ENCODE measurements at places on chromosomes 2 and 18.

DNA sequence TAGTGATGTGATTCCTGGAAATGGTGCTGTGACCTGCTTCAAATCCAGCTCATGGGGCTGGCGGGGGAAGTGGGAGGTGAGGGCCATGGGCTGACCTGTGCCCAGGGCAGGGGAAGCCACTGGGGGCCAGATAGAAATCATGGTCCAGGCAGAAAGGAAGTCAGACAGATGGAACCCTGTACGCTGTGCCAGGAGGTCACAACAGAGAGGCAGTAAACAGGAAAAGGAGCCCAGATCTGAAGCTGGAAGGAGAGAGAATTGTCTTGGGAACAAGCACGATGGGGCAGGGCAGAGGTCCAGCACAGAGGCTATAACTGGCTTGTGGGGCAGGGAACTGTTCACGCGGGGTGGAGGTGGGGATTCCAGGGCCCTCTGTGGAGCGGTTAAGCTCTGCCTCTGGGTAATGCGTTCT is 76.0 kb downstream of the RNF144A start:
- DNase-seq = no peak

DNA sequence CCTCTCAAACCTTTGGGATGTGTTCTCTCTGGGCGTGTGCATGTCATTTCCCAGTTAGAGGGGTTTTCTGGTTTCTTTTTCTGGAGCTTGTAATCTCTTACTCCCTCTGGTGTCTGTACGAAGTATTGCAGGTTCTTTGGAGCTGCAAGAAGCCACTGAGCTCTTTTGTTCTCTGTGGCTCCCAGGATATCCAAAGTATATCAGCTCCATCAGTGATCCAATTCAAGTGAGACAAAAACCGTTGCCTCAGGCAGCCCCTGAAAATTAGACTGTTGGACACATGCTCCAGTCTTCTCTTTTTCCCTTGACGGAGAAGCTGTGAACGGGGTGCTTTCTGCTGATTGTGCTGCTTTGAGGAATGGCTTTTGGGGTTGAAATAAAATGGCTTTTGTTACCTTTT is 59.0 kb upstream of the LDLRAD4 start:
- DNase-seq = peak; percentile 53

GRCh38 chr2:230520875-230521155 is 104.8 kb downstream of the SP100 start:
- DNase-seq = no peak

DNA sequence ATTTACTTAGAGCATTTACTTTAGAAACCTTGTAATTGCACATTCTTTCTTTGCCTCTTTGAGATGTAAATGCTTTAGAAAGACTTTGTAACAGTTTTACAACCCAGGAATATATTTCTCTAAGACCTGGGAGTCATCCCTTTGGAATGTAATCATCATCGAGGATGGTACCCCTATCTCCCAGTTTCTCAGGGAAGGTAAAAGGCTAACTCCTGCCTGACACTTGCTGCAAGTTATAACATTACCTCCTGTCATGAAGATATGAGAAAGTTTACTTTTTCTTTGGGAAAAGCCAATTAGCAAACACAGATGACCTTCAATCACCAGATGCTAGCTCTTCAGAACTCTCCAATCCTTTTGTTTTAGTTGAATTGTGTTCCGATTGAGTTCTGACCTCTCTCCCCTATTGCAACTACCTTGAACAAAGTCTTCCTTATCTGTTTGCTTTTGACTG is 420.3 kb upstream of the FSIP2 start:
- no peak for DNase-seq

- no peak for DNase-seq
These were observed 263.8 kb downstream of the MEIS1 start for GRCh38 chr2:66698576-66699239.

DNA sequence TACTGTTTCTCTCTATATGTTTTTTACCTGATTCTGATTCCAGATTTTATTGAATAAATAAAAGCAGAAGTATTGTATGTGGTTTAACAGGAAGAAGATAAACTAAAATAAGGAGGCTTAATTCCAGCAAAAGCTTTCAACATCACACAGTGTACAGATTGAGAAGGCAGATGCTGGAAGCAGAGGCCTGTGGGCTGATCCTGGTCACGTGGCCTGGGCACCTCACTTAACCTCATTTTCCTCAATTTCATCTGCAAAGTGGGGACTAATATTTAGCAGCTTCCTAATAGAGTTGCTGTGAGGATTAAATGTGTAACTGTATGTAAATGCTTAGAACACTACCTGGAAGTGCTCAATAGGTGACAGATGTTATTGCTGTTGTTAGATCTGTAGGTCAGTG is 58.0 kb downstream of the CDCA7 start:
- no peak for DNase-seq

- DNase-seq = no peak
These were observed 2.4 kb downstream of the CTIF start for GRCh38 chr18:48541026-48541746.

DNA sequence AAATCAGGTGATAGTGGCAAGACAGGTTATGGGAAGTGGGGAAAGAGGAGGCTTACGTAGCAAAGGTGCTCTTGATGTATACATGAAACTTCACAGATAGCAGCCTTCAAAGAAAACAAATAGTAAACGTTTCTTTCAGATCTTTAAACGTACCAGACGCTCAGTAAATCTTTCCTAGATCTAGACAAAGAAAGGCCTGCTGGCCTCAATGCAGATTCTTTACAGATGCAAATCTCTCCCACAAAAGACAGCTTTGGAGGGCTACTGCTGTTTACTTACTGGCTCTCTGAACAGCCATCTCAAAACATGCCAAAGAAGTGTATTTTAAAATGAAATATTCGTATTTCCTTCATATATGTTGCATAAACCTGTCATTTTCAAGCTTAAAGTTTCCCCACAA is 1279.9 kb upstream of the NRXN1 start:
- no peak for DNase-seq

DNA sequence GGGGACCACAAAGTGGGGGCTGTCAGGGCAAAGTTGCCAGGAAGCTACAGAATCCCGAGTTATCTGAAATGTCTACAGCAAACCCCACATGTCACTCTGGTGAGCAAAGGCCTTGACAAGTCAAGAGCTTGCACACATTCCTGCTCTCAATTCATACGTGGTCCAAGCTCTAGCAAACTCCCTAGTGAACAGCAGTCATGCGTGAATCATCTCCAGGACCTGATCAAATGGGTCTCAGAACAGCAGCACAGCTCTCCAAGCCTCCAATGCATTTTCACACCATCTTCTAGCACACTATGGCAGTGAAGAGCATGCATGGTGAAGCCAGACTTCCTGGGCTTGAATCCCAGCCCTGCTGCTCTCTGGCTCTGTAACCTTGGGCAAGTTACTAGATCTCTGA is 68.5 kb downstream of the MYO5B start:
- DNase-seq = no peak

DNA sequence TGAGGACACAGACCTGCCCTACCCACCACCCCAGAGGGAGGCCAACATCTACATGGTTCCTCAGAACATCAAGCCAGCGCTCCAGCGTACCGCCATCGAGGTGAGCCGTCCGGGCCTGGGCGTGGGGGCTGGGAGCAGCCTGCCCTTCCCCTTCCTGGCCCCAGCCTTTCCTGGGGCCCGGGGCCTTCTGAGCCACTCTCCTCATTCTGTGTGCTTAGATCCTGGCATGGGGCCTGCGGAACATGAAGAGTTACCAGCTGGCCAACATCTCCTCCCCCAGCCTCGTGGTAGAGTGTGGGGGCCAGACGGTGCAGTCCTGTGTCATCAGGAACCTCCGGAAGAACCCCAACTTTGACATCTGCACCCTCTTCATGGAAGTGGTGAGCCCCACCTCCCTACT is 157.9 kb downstream of the DYSF start:
- no peak for DNase-seq

- DNase-seq = no peak
These were observed 618 bp upstream of the LYPD1 start for GRCh38 chr2:132670496-132671150.

DNA sequence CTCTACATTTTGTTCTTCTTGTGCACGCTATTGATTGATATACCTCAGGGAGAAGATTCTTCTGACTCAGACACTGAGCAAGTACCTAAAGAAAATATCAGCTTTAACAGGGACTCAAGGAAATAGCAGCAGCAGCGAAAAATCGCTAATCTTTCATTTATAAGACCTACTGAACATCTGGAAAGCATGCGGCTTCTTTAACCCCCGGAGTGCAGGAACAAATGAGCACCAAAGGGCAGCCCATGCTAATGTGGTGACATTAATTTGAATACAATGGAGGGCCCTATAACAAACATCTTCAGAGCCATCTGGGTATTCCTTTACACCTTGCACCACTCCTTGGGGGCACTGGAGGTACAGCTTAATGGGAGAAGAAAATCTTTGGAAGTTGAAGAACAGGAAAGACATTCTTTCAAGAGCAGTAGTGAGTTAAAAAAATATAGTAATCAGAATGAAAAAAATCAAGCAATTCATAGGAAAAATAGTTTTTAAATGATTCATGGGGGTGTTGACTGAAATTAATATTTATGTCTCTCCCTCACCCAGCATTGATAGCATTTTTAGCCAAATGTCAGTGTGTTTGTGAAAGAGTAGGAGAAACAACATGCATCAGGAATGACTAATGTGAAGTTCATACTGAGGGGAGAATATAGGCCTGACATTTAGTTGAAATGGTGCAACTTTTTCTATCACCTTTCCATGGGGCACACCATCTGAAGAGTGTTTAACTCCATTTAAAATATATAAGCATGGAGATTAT is 281.7 kb downstream of the HRH4 start:
- no peak for DNase-seq

- no peak for DNase-seq
These were observed 128.0 kb upstream of the SETBP1 start for GRCh38 chr18:44552706-44553105.
